ENCODE measurements at places on chromosomes 5 and 9.
A peak's percentile ranks its signal among the peaks of the same experiment; 100 is the strongest.

DNA sequence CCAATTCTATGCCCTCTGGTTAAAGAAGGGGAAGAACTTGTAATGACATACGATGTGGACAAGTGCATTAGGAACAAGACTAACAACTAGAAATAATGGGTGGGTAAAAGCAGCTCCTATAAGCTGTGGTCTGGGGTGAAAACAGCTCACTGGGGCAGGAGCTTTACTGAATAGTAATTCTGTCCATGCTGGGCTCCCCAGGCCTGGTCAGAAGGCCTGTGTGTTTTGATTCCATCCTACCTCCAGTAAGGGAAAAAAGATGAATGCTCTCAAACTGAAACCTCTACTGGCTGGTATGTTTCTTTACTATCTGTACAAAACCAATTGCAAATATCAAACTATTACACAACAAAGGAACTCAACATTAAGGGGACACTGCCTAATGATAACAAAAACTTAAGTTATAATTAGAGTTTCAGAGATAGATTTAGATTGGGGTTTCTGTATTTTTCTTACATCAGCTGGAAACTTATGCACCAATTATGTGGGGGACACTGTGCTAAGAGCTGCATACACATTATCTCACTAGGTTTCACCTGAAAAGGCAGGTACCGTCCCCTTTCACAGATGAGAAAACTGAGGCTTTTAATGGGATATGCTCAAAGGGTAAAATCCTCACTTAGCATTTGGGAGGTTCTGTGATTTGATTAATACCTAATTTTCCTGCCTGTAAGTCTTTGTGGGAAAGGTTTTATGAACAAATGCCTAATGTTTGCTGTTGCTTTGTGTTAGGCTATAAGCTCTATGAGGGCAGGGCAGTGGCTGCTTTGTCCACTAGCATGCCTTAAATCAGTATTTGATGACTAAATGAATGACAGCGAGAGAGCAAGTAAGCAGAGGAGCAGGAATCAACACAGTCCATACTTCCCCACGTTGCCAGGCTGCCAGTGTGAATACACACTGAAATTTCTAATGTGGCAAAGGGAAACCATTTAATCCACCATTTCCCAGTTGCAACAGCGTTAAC, 53.6 kb downstream of the ELL2 start:
- H3K4me1 ChIP-seq: peaks cover 30% of the 10 kb centered on the region
- peaks cover 24% of the 10 kb centered on the region for H3K36me3 ChIP-seq
- DNase-seq: no peak
- peak overlapping the region; percentile 36 for H3K27ac ChIP-seq

DNA sequence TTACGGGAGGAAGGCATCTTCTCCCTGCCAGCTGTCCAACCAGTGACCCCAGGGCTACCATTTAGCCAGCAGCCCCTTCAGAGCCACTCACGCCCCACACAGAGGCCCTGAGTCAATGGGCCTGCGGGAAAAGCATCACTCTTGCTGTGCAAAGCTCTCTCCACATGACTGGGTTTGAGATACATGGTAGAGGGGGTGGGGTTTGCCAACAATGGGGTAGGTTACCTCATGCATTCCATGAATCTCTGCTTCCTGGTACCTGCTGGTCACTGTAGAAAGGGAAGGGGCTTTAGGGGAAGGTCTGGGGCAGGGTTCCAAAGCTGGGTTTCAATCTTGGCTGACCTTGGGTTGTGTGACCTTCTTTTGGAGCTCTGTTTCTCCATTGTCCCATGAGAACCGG, 22.9 kb upstream of the TTLL11 start:
- peaks cover 32% of the 10 kb centered on the region for H3K27me3 ChIP-seq
- no peak overlapping the region for H3K27ac ChIP-seq
- H3K36me3 ChIP-seq: no peaks in the 10 kb centered on the region
- no peaks in the 10 kb centered on the region for H3K4me1 ChIP-seq

GRCh38 chr9:131668439-131669268, 71.2 kb downstream of the RAPGEF1 start:
- peaks cover 63% of the 10 kb centered on the region for H3K4me1 ChIP-seq
- DNase-seq: no peak
- H3K36me3 ChIP-seq: peaks cover 2% of the 10 kb centered on the region
- H3K4me3 ChIP-seq: no peak overlapping the region
- H3K27ac ChIP-seq: peak overlapping the region; percentile 99
- no peaks in the 10 kb centered on the region for H3K27me3 ChIP-seq

DNA sequence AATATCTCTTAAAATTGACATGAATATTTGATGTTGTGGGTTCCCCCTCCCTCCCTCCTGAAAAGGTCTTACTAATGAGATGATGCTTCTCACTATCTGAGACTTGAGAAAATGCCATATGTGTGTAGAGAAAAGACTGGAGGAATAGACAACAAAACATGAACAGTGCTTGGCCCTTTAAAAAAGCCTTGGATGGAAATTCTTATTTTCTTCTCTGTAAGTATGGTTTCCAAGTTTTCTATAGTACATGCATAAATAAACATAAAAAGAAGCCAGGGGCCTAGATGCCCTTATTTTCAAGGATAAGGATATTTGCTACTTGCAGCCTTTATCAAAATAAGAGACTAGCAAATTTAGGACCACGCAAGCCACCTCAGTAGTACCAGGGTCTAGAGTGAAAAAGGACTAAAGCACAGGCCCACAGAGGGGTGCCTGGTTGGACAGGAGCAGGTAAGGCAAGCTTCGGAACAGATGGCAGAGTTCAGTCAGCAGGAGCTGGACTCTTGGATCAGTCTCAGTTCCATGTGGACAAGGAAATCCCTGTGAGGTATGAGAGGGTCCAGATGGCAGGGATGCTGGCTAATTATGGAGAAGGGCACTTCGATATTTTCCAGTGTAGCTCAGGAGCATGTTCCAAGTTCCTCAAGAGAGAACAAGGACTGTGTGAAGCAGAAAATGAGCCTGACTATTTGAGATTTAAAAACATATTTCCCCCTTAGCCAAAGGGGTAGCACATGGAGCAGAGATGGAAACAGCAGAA, 4.6 kb upstream of the ANP32B start:
- DNase-seq: no peak
- H3K4me1 ChIP-seq: peaks cover 21% of the 10 kb centered on the region
- H3K4me3 ChIP-seq: no peak overlapping the region
- H3K36me3 ChIP-seq: peaks cover 1% of the 10 kb centered on the region
- no peak overlapping the region for H3K27ac ChIP-seq

DNA sequence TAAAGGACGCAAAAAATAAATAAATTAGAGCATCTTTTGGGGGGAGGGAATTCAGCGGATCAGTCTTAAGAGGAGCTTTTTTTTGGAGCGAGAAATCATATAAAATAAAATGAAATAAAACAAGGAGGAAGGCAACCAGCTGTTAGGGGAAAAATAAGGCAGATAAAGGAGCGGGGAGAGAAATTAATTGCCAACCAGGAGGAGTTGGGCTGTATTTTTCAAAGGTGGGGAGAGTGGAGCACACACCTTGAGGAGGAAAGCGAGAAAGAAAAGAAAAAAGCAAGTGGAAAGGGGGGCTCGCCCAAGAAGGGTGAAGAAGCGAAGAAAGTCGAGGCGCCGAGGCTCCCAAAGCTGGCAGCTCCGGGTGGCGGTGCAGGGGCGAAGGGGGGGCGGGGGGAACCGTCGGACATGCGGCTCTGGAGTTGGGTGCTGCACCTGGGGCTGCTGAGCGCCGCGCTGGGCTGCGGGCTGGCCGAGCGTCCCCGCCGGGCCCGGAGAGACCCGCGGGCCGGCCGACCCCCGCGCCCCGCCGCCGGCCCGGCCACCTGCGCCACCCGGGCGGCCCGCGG, at the start of gene PAPPA:
Gene PAPPA, plus strand, starts transcription at position 27 of the 569 bp plus-strand sequence. Its CDS starts 382 bp downstream, at position 409.
- H3K27me3 ChIP-seq: no peaks in the 10 kb centered on the region
- DNase-seq: no peak
- H3K4me3 ChIP-seq: peak within 1 kb of the TSS; percentile 89
- H3K4me1 ChIP-seq: peaks cover 67% of the 10 kb centered on the region
- H3K27ac ChIP-seq: peak within 1 kb of the TSS; percentile 98

- peaks cover 32% of the 10 kb centered on the region for H3K4me1 ChIP-seq
- DNase-seq: no peak
- H3K27me3 ChIP-seq: no peaks in the 10 kb centered on the region
These were observed 67.9 kb upstream of the TTC23L start for GRCh38 chr5:34771076-34771475.

DNA sequence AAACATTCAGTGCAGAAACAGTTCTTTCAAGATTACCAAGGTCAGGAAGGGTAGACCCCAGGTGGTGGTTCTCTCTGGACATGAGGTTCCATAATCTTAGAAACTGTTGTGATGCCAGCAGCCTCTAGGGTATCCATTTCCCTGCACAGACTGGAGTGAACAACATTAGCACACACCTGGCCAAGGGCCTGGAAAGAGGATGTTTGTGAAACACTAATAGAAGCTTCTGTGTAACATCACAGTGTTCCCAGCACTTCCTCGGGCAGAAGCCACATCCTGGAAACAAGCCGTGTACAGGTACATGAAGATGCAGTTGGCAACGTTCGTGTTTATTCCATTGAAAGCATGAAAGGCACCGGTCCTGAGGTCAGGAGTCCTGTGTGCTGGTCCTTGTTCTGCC, 598.2 kb upstream of the KLF4 start:
- DNase-seq: no peak
- peaks cover 6% of the 10 kb centered on the region for H3K27me3 ChIP-seq
- H3K4me3 ChIP-seq: no peak overlapping the region
- no peak overlapping the region for H3K27ac ChIP-seq
- H3K4me1 ChIP-seq: no peaks in the 10 kb centered on the region
- no peaks in the 10 kb centered on the region for H3K36me3 ChIP-seq

GRCh38 chr5:178672630-178673029, 45.8 kb upstream of the CLK4 start:
- H3K4me1 ChIP-seq: peaks cover 37% of the 10 kb centered on the region
- H3K4me3 ChIP-seq: no peak overlapping the region
- DNase-seq: no peak
- no peaks in the 10 kb centered on the region for H3K27me3 ChIP-seq

DNA sequence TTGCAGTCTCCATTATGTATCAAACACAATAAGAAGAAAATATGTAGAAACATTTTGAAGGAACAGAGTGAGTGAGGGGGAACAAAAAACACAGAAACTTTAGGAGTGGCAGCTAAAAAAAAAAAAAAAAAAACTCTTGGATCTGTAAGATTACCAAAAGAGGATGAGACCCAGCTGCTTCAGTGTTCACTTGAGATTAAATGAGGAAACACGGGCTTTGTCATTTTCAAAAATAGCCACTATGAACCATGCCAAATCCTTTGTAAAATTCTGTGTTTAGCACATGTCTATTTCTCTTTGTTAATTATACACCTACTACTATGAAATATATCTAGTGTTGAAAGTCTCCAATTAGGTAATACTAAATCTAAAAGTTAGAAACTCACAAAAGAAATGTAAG, 485.9 kb downstream of the EFNA5 start:
- DNase-seq: no peak
- H3K27ac ChIP-seq: no peak overlapping the region
- peaks cover 4% of the 10 kb centered on the region for H3K4me1 ChIP-seq
- no peak overlapping the region for H3K4me3 ChIP-seq

DNA sequence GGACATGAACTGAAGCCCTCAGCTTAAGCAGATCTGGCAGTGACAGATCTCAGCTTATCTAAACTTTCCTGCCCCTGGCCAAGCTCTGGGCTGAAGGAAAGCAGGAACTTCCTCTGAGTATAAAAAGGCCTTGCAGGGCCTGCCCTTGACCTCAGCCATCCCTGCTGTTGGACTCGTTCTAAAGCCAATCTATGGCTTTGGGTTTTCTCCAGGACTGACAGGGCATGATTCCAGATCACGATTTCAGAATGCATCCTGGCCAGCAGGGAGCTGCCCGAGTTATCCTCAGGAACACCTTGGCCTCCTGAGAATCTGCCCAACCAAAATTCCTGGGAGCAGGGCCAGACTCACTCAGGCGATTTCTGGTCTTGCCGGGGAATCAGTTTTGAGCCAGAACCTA, 502.7 kb downstream of the TLE4 start:
- no peaks in the 10 kb centered on the region for H3K36me3 ChIP-seq
- no peak overlapping the region for H3K27ac ChIP-seq
- no peak for DNase-seq
- H3K27me3 ChIP-seq: no peaks in the 10 kb centered on the region
- H3K4me1 ChIP-seq: peaks cover 9% of the 10 kb centered on the region
- H3K4me3 ChIP-seq: no peak overlapping the region

DNA sequence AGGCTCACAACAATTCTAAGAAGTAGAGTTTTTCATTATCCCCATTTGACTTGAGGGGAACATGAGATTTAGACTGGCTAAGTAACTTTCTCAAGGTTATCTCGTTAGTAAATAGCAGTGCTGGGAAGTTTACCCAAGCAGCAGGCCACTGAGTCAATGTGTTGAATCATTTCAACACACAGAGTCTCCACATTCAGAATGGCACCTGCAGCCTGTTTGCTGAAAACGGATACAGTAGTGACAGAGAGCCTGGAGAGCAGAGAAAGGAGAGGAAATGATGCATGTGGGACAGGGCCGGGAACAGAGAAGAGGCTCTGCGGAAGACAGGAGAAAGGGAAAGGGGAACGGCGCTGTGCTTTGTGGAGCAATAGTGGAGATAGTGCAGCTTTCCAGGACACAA, 33.5 kb upstream of the ZSWIM6 start:
- no peak overlapping the region for H3K27ac ChIP-seq
- H3K4me3 ChIP-seq: no peak overlapping the region
- H3K4me1 ChIP-seq: peaks cover 50% of the 10 kb centered on the region
- no peaks in the 10 kb centered on the region for H3K27me3 ChIP-seq
- peaks cover 2% of the 10 kb centered on the region for H3K36me3 ChIP-seq

- DNase-seq: peak; percentile 51
- peaks cover 82% of the 10 kb centered on the region for H3K4me1 ChIP-seq
- no peaks in the 10 kb centered on the region for H3K27me3 ChIP-seq
- peak overlapping the region; percentile 94 for H3K27ac ChIP-seq
- H3K36me3 ChIP-seq: peaks cover 8% of the 10 kb centered on the region
These were observed 78.3 kb downstream of the STK10 start for GRCh38 chr5:172109749-172110148.

DNA sequence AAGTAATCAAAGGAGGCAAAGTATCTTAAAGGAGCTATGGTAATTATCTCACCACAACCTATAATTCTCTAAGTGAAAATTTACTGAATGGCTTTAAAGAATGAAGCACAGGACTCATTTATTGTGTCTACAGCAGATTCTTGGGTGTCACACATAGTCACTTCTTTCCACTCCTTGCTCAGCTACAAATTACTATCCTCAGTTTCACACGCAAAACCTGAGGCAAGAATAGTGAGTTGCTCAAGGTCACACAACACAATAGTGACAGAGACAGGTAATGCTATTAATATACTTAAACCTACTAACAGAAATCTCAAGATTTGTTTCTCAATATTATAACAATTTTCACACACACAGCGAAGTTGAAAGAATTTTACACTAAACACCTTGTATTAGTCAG, 120.9 kb upstream of the STK32A start:
- no peaks in the 10 kb centered on the region for H3K4me1 ChIP-seq
- H3K36me3 ChIP-seq: no peaks in the 10 kb centered on the region
- no peak overlapping the region for H3K4me3 ChIP-seq
- H3K27me3 ChIP-seq: peaks cover 7% of the 10 kb centered on the region
- no peak overlapping the region for H3K27ac ChIP-seq

DNA sequence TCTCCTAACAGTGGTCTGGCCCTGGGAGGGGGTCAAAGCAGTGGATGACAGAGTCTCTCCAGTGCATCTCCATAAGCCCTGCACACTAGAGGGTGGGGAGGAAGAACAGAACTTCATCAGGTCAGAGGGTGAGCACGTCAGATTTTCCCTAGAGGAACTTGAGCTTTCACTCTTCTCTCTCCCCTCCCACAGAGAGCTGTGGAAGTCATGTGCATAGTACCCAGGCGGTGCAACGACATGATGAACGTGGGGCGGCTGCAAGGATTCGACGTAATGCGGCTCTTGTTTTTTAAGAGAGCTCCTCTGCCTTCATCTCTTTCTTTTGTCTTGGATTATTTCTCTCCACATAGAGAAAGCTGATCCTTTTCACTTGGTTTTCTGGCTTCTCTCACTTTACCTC, 100.2 kb upstream of the OTULINL start:
- H3K27ac ChIP-seq: peak overlapping the region; percentile 2
- H3K27me3 ChIP-seq: no peaks in the 10 kb centered on the region
- no peak for DNase-seq
- H3K36me3 ChIP-seq: peaks cover 54% of the 10 kb centered on the region
- no peak overlapping the region for H3K4me3 ChIP-seq
- peaks cover 3% of the 10 kb centered on the region for H3K4me1 ChIP-seq
